H54 (cell line): ENCODE measurements at places on chromosomes 7 and 10.

DNA sequence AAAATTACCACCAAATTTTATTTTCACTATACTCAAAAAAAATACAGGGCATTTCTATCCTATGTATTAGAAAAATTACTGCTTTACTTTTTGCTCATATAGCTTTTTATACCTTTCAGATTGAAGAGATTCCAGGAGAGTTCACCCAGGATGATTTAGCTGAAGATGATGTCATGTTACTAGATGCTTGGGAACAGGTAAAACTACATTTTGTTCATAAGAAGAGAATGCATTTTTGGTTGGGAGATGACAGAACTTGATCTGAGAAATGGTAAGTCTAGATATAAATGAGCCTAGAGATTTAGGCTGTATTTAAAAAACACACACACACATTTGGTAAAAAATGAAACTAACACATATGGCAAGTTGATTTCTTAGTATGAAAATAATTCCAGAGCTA is 38.1 kb upstream of the ARL4A start:
- DNase-seq, result no peak

DNA sequence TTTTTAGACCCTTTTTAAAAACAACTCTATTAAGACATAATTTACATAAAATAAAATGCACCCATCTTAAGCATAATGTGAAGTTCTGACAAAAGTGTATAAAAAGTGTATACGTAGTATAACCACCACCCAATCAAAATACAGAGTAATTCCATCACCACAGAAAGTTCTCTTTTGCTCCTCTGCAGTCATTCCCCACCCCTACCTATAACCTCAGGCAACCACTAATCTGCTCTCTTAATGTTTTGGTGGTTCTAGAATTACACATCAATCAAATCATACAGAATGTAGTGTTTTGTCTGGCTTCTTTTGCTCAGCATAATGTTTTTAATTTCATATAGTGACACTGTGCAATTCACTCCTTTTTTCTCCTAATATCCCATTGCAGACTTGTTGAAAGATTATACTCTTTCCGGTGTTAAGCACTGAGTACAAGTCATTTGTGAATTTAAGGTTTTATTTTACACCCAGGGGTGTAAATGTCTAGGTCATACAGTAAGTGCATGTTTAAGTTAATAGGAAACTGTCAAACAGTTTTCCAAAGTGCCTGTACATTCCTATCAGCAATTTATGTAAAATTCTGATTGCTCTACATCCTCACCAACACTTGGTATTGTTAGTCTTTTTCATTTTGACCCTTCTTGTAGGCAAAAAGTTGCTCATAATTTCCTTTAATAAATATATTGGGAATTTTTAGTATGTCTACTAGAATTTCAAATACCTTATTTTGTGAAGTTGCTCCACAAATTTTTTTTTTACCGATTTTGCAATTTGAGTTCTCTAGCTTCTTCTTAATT is 86.3 kb downstream of the ZFAND4 start:
- DNase-seq, result no peak

DNA sequence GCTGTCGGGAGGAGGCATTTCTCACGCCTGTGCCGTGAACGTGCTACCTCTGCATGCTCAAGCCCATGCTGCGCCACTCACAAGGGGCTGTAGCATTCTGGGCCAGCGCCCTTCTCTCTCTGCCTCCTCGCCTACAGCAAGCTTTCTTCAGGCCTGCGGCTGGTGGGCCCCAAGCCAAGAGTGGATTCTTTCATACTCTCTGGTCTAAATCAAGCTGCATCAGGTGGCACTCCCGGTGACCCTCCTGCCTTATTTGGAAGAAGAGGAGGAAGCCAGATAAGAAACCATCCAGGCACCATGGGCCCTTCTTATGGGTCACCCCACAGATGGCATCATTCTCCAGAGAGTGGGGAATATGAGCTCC is 86.7 kb upstream of the DUSP5 start:
- no peak for DNase-seq

DNA sequence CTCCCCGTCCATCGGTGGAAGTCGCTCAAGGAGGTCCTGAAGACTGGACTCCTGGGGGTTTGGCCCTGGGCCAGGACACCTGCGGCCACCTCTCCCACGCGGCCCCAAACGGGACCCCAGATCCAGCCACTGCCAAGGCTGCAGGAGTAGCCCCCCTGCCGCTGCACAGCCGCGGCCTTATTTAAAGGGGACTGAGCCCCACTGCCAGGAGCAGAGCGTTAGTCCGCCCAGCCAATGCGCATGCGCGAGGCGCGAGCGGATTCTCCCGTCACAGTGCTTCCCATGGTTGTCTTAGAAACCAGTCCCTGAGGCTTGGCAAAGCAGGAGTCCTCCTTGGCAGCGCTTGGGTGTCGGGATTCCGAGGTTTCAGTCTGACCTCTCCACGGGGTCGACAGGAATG is 320.0 kb downstream of the ZNF716 start:
- no peak for DNase-seq

GRCh38 chr10:115065801-115066200 is 27.4 kb upstream of the ATRNL1 start:
- no peak for DNase-seq

- no peak for DNase-seq
These were observed 3.5 kb downstream of the VIPR2 start for GRCh38 chr7:159141167-159141566.

DNA sequence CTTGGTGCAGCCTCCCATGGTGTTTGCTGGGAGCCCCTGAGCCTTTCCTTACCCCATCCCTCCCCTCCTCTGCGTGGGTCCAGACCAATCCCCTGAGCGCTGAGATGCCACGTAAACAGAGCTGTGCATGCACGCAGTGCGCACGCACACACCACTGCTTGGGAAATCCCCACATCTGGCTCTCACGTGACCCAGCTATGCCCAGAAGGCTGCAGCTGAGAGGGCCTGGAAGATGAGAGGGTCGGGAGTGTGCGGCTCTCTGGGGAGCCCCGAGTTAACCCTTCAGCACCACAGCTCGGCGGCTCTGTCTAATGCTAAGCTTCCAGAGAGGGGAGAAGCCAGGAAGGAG is 177.2 kb downstream of the SH3PXD2A start:
- no peak for DNase-seq

DNA sequence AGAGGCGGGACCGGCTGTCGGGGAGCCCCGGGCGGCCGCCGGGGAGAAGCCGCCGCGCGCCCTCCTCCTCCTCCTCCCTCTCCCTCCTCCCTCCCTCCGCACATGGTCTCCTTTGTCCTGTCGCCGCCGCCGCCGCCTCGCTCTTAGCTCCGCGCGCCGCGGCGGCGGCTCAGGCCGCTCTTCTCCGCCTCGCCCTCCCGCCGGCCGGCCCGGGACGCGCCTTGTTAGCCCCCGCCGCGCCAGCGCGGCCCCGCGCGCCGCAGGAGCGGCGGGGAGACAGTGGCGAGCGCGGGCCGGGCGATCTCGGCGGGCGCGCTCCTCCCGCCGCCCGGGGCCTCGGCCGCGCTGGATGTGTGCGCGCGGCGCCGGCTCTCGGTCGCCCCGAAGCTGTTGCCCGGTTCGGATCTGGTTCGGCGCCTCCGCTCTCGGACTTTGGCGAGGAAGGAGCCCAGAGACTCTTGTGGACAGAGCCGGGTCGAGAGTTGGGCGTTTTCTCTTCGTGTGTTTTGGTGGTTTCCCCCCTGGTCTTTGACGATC is 437.4 kb upstream of the GALNT17 start:
- DNase-seq, result no peak

DNA sequence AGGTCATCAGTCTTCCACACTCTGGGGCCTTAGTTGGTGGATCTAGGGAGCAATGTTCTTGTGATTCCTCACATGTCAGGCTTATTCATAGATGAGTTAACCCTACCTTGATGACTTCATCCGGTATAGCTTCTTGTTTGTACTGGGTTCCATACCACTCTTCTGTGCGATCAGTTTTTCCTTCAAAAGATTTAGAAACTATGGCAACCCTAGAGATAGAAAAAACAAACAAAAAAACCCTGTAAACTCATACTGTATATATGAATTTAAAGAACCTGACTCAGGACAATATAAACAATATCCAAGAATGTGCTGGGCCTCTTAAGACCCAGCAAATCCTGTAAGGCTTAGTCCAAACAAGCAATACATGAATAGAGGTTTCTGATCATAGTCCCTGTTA is 83.5 kb downstream of the IDE start:
- no peak for DNase-seq
